ENCODE measurements at places on chromosomes 1 and 21. TPM values are rescaled to one million over a fixed set of nuclear protein-coding genes. Genes with fewer than 3 reads are reported as not detected.

PRELP gene
- total RNA-seq: 22.5 TPM

WASF2 gene
- 59.1 TPM for total RNA-seq

TEDDM1 gene
- not detected for total RNA-seq

TPTE gene
- not detected for total RNA-seq

AMY2B gene
- 21.0 TPM for total RNA-seq

C1orf216 gene
- total RNA-seq: 9.8 TPM

SLC25A34 gene
- total RNA-seq: 52.8 TPM

DNASE2B gene
- total RNA-seq: not detected

EVA1C gene
- 13.6 TPM for total RNA-seq

PIGK gene
- total RNA-seq: 28.3 TPM

CBR3 gene
- total RNA-seq: 2.6 TPM

C1orf53 gene
- total RNA-seq: 4.9 TPM

C4BPA gene
- not detected for total RNA-seq

TAS1R2 gene
- total RNA-seq: not detected

AZIN2 gene
- 3.3 TPM for total RNA-seq

NASP gene
- total RNA-seq: 29.5 TPM

ASAP3 gene
- 47.3 TPM for total RNA-seq

KCNJ6 gene
- total RNA-seq: not detected

CLIC6 gene
- total RNA-seq: 11.2 TPM

IL22RA1 gene
- 0.22 TPM for total RNA-seq

HES2 gene
- total RNA-seq: not detected

BMP8A gene
- total RNA-seq: not detected

OR2L8 gene
- total RNA-seq: not detected

CELA2B gene
- total RNA-seq: not detected

RASSF5 gene
- 4.2 TPM for total RNA-seq

SPATA17 gene
- total RNA-seq: 1.2 TPM

F13B gene
- total RNA-seq: not detected

RCC1 gene
- 8.0 TPM for total RNA-seq

GJB3 gene
- not detected for total RNA-seq

LEFTY2 gene
- 0.47 TPM for total RNA-seq

TMEM125 gene
- total RNA-seq: not detected

GCSAML gene
- total RNA-seq: not detected
